CD8-positive, alpha-beta T cell (primary cell): ENCODE measurements at places on chromosomes 2 and 18.

DNA sequence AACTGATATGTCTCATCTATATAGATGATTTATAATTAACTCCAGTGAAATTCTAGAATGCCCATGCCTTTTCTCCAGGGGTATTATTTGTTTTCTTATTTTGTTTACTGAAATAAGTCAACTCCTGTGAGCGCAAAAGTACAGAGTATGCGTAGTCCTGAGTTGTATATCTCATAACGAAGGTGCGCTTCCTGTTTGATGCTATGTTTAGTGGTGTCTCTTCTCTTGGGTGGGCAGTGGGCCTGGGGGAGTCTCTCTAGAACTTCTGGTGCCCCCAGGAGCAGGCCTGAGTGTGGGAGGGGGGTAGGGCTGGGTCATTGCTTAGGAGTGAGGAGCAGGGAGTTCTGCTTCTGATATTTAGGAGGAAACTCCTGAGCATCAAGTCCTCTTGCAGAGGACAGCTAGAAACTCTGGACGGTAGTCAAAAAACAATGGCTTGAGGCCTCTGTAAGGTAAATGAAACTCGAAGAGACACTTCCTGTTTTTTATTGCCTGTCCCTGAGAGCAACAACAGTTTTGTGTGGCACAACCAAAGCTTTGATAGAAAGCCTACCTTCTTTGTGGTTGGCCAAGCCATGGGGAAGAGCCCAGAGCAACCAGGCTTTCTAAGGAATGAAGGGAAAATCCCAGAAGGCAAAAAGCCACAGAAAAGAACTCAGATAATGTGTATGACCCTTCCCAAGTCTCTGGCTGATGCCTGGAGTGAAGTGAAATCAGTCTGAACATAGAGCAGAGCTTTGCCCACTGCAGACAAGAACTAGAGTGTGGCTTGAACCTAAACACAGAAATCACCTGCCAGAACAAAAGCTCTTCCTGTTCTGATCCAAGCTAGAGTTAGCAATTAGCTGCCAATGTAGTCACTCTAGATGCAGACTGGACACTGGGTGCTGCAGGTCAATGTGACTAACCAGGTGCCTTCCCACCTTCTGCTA is 8.5 kb upstream of the SP140L start:
- no peak for DNase-seq

GRCh38 chr2:135198481-135198880 is 146.4 kb downstream of the RAB3GAP1 start:
- no peak for DNase-seq

GRCh38 chr2:119419065-119419464 is 12.6 kb upstream of the TMEM37 start:
- DNase-seq: no peak

- DNase-seq: no peak
Observed at GRCh38 chr2:29482867-29483266, 367.7 kb downstream of the CLIP4 start.

DNA sequence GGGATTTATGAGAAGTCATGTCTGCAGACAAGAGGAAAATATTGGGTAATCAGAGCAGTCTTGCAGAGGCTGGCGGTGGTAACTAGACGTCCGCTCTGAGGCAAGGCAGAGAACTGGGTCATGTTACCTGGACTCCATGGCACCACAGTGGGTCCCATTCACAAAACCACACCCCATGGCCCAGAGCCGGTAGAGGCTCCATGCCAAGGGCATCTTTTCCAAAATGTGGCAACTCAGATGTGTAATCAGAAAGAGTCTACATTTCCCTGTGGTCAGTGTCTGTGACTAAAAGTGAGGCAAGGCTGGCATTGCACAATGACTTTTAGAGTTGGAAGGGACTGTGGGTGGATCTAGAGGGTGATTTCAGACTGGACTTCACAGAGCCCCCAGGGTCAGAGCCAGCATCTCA is 113.1 kb downstream of the MREG start:
- no peak for DNase-seq

GRCh38 chr2:96256611-96257113 is 9.1 kb downstream of the TMEM127 start:
- DNase-seq: no peak

GRCh38 chr2:73386342-73386868 is 769 bp downstream of the ALMS1 start:
- no peak for DNase-seq

GRCh38 chr2:130336877-130337734 is 5.6 kb upstream of the IMP4 start:
- DNase-seq: peak; percentile 49

- DNase-seq: no peak
Observed at GRCh38 chr2:204827701-204828590, 282.7 kb downstream of the PARD3B start.

DNA sequence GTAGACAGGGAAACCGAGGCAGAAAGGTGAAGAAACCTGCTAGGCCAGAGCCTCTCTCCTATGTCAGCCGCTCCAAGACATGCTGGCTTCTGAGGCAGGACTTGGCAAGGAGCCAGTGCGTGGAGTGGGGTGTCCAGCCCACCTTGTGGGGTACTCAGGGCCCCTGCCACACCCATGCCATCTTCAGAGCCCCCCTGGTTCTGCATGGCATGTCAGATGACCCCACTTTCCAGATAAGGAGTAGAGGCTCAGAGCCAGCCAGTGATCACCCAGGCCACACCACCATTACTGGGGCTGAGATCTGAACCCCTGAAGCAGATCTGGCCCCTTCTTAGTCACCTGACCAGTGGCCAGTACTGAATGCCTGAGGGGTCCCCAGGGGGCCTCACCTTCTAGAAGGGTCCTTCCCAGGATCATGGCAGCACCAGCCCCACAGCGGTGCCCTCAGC is 14.7 kb downstream of the CROCC2 start:
- no peak for DNase-seq

- DNase-seq: no peak
Observed at GRCh38 chr18:39345321-39345720, 1779.7 kb upstream of the CELF4 start.

DNA sequence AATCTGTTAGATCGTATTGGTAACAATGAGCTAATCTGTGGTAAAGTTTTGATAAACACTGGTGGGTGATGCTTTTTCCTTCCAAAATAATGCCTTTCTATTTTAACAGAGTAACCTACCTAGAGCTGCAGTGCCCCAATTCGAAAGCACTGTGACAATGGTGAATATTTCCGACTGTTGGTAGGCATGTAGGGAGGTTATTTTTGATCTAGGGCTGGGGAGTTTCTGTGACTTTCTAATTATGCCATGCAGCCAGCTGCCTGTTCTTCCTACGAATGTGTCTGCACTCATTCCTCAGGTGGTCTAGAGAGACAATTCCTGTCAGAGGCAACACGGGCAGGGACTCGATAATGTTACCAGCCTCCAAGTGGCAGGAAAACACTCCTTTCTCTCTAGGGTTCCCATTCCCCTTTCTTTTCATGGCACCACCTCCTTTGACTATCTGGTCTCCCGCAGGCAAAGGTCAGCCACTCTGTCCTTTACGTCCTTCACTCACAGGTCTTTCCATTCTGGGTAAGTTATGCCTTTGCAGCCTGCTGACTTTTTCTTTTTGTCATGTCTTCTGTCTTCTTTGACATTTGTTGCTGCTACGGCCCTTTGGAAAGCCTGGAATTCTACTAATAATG is 167.2 kb upstream of the MGAT5 start:
- no peak for DNase-seq

DNA sequence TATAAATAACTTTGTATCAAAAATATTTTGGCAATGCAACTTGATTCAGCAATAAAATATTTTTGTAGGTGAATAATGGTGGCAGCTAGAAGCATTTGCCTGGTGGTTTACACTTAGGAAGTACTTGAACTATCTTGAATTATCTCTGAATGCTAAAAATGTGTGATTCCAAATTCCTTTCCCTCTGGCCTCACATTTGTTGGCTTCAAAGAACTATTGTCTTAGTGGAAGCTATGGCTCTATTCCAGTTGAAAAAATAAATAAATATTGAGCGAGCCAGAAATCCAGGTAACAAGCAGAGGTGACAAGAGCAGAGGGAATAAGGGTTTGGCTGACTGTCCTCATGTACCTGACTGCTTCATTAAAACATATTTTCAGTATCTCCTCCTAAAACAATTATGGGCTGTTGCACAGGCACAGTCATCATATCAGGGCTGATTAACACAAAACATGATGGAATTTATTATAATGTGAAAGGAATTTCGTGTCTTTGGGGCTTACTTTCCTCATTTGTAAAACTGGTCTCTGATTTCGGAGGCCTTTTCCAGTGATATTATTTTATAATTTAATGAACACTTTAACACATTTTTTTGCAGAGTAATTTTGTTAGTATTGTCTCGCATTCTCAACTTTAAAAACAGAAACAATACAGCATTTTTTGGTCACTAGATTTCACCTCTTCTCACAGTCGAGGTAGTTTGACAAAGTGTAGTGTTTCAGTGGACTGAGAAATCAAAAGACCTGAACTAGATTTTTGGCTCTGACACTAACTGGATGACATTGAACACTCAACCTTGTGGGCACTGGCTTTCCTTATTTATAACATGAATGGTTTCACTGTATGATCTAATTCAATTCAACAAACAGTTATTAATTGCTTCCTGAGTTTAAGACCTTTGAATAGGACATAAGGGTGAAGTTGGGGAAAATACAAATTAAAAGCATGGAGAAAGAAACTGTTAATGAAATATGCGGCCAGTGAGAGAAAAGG is 7.8 kb upstream of the CAVIN2 start:
- DNase-seq: no peak

GRCh38 chr2:20491739-20492531 is 45.1 kb downstream of the RHOB start:
- no peak for DNase-seq

DNA sequence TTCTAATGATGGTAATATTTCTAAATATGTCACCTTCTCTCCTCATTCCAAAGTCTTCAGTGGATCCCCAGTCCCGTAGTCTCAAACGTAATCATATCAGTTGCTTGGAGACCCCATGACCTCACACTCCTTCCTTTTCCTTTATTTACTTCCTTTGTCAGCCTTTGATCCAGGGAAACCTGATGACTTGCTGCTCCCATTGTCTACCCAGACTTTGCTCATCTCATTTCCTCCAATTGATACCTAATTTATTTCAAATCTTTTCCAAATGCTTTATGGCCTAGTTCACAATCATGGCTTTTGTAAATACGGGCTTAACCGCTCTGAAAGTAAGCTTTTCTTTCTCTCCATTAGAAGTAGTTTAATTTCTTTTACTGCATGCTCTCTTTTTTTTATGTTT is 402.4 kb upstream of the CYRIA start:
- DNase-seq: no peak

- no peak for DNase-seq
Observed at GRCh38 chr2:24307961-24308360, 52.4 kb downstream of the ITSN2 start.

GRCh38 chr2:191976436-191976835 is 129.5 kb upstream of the CAVIN2 start:
- no peak for DNase-seq

DNA sequence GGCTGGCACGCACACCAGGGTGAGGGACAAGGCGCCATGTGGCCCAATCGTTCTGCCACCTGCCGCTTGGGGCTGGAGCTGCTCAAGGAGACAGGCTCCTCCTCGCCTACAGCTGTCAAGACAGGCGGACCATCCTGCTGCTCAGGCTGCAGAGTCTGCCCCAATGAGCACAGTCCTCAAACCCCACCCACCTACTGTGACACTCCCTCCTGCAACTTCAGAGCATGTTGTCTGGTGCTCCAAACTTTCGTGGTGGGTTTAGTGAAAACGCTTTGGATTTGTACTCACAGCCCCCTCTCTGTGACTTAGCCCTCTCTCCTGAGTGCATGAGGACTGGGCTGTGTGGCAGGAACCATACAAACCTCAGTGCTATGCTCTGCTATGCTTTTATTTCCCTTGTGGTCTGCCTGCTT is 23.2 kb upstream of the SLC35F6 start:
- DNase-seq: peak; percentile 49

DNA sequence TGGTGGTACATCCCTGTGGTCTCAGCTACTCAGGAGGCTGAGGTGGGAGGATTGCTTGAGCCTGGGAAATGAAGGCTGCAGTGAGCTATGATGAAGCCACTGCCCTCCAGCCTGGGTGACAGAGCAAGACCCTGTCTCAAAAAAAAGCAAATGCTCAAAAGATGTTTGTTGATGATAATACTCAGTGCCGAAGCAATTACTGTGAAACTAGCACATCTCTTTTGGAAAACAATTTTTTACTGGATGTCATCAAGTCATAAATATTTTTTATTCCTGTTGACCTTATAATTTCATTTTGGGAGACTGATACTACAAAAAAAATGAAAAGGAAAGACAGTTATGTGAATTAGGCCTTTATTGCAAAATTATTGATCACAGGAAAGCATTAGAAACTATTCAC is 34.5 kb upstream of the FHOD3 start:
- no peak for DNase-seq

DNA sequence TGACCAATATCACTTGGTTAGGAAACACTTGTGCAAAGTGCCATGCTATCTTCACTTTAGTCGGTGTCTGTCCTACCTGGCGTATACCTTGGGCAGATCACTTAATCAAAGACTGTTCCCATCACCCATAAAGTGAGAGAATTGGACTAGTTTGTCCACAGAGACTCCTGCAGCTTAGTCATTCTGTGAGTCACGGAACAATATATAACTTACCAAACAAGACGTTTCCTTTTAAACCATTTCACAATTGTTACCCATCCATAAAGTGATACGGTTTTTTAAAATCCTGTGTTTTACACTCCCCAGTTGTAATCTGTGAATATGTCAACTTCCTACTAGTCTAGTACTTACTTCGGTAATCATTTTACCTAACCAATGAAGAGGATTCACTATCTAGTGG is 499.3 kb upstream of the SMIM21 start:
- DNase-seq: no peak

DNA sequence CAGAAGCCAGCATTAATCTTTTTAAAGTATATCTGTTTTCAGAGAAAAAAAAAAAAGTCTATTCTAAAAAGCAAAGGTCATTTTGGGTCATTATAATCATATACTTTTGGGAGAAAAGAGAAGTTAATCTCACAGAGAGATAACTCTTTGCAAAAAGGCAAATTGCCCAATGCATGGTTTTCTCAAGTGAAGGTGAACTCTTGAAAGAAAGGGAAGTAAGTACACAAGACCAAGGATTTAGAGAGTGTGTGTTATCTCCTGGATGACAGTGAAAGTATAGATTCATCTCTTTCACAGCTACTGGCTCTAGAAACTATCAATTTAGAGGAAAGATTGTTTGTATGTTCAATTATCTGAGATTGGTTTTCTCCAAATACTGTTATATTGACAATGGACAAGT is 151.4 kb downstream of the CD8B2 start:
- no peak for DNase-seq

DNA sequence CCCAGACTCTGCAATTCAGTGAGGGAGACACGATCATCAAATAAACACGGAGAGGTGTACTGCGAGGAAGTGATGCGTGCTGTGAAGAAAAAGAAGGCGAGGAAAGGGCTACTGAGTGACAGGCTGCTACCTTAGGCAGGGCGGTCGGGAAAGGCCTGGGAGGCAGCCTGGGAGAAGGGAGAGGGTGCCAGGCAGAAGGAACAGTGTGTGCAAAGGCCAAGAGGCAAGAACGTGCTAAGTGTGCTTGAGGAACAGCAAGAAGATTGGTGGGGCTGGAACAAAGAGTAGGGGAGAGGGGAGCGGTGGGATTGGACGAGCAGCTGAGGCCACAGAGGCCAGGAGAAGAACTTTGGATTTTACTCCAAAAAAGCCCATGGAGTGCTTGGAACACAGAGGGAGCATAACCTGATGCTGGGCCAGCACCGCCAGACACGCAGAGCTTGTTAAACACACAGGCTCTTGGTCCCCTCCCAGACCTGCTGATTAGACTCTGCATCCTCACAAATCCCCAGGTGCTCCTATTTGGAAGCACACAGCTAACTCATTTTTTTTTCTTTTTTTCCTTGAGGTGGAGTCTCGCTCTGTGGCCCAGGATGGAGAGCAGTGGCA is 30.4 kb downstream of the SERTAD2 start:
- DNase-seq: no peak

- DNase-seq: no peak
Observed at GRCh38 chr2:174673440-174673839, 75.8 kb upstream of the WIPF1 start.
